Smooth muscle cell of the brain vasculature (primary cell): ENCODE measurements at places on chromosomes 12 and 14.
A peak's percentile ranks its signal among the peaks of the same experiment; 100 is the strongest.

- DNase-seq: no peak
These were observed 15.0 kb upstream of the TMEM119 start for GRCh38 chr12:108612788-108613282.

GRCh38 chr12:78645956-78646355 is 218.6 kb upstream of the SYT1 start:
- no peak for DNase-seq

GRCh38 chr12:129470196-129470595 is 433.6 kb downstream of the TMEM132D start:
- no peak for DNase-seq

DNA sequence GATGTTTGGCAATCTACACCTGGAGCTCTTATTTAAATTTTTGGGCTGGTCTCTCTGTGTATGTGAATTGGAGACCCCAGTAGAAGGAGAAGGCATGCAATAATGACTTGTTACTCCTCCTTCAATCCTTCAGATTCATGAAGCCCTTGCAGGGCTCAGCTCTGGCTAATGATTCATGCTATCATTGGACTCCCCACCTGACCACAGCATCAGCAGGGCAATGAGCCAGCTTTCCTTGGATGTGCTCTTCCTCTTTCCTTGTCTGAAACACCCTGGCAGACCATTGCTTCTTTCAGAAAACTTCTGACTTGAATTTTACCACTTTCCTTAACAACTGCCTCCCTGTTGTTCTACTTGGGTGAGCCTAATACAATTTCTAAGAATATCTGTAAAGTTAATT is 1019.2 kb downstream of the AACS start:
- no peak for DNase-seq

GRCh38 chr14:90829677-90830076 is 13.4 kb upstream of the TTC7B start:
- DNase-seq: no peak

DNA sequence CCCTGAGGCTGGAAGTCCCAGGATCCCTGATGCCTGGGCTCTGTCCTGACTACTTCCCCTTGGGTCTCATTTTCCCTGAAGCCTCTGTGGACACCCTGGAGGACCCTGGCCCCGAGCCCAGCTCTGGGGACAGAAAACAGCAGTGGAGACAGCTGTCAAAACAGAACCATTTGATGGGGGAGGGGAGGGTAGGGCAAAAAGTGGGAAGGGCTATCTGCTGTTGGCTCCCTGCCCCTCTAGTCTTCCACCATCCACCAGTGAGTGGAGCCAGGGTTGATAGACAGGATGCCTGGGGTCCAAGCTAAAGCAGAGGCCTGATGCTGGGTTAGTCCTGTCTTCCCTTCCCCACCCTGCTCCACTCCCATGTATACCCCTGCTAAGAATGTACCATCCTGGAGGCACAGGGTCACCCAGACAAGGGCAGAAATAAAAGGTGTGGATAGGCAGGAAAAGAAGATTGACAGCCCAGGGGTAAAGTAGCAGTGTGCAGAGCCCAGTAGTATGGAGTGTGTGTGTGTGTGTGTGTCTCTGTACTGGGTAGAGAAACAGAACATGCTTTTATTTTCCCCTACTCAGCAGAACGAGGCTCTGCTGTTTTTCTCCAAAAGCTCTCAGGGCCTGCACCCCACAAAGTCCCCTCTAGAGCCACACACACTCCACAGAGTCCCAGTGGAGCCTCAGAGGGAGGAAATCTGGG is 9.8 kb downstream of the ZNF385A start:
- no peak for DNase-seq

DNA sequence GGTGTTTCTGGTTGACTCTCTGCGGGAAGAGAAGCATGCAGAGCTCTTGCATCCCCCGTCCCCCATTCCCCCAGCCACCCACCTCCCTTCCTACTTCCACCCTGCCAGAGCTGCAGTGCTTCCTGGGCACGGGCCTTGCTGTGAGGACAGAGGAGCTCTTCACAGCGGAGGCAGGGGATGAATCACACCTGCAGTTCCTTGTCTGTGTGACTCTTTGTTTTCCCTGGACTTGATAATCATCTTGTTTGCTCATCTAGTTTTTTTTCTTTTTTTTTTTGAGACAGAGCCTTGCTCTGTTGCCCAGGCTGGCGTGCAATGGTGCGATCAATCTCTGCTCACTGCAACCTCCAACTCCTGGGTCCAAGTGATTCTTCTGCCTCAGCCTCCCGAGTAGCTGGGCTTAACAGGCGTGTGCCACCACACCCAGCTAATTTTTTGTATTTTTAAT is 27.8 kb downstream of the ANKRD9 start:
- no peak for DNase-seq

- DNase-seq: no peak
These were observed 5.8 kb upstream of the NRXN3 start for GRCh38 chr14:78164226-78164853.

GRCh38 chr12:3925621-3926020 is 52.4 kb upstream of the PARP11 start:
- no peak for DNase-seq

DNA sequence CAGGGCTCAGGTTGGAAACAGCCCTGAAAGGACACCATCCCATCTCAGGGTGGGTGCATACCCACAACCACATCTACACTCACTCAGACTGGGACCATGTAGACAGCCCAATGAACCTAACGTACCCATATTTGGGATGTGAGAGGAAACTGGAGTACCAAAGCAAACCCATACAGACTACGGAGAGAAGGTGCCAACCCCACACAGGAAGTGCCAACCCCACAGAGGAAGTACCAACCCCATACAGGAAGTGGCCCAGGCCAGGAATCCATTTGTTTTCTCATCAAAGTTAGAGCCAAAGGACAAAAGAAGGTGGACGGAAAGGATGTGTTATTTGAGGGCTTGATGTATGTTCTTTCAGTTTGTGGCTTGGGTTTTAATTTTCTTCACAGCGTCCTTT is 19.5 kb upstream of the SPIC start:
- DNase-seq: no peak

GRCh38 chr12:104734541-104735095 is 223.5 kb downstream of the SLC41A2 start:
- no peak for DNase-seq

- no peak for DNase-seq
These were observed 280.9 kb upstream of the FLRT2 start for GRCh38 chr14:85248881-85249635.

DNA sequence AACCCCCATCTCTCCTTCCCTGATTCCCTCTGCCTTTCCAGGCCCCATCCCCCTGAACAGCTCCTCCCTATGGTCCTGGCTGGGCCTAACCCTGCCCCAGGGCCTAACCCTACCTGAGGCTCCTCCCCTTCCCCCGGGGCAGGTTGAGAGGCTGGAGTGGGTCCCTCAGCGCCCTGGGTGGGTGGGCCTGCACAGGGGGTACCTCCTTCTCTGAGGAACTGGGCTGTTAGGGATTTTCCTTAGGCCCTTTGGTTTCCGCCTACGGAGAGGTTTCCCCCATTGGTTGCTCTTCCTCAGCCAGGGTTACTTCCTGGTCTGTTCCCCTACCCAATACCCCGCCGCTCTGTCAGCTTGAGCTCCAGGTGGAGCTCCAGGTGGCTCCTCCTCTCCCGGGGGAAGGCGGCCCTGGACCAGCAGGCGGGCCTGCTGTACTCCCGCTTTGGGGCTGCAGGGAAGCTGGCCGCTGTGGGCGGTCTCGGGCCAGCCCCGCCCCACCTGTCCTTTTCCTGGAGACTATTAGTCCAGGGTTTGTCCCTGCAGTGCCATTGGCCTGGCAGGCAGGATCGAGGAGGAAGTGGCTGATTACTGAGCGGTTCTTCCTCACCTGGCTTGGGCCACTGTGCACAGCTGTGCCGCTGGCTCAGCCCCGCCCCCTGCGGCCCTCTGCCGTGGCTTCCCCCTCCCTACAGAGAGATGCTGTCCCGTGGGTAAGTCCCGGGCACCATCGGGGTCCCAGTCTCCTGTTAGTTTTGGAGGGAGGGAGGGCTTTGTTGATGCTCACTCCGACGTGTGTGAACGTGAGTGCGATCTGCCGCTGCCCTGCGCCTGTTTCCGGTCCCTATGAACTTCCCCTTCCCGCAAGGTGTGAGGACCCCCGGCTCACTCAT is 2.5 kb downstream of the C12orf57 start:
- no peak for DNase-seq

- no peak for DNase-seq
These were observed 177.8 kb upstream of the EEA1 start for GRCh38 chr12:93106910-93107309.

DNA sequence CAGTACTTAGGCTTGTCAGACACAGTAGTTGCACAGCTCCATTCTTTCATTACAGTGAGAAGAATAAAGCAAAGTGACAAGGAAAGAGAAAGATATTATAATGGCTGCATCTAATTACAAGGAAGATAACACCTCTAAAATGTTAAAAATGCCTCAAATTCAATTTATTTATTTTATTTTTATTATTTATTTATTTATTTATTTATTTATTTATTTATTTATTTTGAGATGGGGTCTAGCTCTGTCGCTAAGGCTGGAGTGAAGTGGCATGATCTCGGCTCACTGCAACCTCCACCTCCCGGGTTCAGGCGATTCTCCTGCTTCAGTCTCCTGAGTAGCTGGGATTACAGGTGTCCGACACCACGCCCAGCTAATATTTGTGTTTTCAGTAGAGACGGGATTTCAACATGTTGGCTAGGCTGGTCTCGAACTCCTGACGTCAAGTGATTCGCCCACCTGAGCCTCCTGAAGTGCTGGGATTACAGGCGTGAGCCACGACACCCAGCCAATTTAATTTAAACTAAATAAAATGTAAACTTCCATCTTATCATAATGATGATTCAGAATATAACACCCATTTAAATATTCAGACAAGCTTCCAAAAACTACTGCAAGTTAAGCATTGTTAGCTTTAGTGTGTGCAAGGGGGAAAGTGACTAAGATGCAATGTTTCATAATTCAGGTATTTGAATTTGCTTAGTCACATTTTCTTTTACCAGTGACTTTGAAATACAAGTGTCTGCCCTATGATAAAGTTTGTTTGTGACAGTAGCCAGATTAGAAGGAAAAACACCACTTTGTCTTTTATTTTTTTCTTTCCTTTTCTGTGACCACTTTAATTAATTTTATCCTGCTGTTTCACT is 2.4 kb upstream of the CFAP54 start:
- no peak for DNase-seq

- no peak for DNase-seq
These were observed 83.4 kb downstream of the SYNE3 start for GRCh38 chr14:95433094-95433478.

DNA sequence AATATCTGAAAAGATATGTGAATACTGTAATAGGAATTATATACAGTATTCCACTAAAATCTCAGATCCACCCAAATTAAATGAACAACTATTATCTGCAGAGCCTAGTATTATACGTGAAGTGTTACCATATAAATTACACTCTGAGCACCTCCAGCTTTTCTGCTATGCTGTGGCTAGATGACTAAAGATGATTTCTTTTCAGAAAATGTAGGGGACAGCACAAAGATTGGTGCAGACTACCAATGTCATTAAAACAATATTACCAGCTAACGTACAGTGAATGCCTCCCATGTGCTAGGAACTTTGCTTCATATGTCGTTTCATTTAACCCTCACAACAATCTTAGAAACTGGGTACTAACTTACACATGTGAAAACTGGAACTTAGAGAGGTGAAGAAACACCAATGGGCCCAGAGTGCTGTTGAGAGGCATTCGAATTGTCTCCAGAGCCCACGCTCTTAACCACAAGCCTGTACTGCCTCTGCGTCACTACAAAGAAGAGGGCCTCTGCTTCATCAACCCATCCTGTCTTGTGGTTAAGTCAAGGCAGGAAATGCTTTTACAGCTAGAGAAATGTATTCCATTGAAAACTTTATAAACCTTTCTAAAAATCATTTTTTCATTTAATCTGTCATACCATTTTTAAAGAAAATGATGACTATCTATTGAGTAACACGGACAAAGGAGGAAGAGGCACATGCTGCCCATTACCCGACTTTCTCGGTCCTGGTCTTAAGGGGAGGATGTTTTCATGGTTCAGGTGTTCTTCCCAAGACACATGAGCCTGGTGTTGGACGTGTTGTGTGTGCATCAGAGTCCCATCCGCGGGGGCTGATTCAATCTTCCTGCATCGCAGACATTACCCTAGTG is 1.3 kb downstream of the GPR65 start:
- DNase-seq: no peak

DNA sequence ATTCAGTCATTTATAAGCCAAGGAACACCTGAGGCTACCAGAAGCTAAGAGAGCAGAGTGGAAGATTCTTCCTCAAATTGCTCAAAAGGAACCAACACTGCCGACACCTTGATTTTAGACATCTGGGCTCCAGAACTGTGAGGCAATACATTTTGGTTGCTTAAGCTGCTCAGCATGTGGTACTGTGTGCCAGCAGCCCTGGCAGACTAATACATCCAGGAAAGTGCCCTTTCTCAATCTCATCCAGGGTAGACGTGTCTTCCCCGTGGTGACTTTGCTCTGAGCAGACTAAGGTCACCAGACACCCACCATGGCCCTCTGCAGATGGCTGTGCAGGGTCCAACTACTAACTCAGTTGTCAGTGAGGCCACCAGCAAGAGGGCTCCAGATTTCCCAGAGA is 122.8 kb downstream of the VRK1 start:
- DNase-seq: no peak

- DNase-seq: no peak
These were observed 10.7 kb upstream of the FKBP4 start for GRCh38 chr12:2783936-2784600.

GRCh38 chr14:21014761-21015190 is 10.1 kb downstream of the NDRG2 start:
- peak; percentile 83 for DNase-seq

- no peak for DNase-seq
These were observed 30.6 kb downstream of the VCPKMT start for GRCh38 chr14:50085570-50086320.

- DNase-seq: no peak
These were observed 43.0 kb downstream of the CCNK start for GRCh38 chr14:99524091-99524661.

DNA sequence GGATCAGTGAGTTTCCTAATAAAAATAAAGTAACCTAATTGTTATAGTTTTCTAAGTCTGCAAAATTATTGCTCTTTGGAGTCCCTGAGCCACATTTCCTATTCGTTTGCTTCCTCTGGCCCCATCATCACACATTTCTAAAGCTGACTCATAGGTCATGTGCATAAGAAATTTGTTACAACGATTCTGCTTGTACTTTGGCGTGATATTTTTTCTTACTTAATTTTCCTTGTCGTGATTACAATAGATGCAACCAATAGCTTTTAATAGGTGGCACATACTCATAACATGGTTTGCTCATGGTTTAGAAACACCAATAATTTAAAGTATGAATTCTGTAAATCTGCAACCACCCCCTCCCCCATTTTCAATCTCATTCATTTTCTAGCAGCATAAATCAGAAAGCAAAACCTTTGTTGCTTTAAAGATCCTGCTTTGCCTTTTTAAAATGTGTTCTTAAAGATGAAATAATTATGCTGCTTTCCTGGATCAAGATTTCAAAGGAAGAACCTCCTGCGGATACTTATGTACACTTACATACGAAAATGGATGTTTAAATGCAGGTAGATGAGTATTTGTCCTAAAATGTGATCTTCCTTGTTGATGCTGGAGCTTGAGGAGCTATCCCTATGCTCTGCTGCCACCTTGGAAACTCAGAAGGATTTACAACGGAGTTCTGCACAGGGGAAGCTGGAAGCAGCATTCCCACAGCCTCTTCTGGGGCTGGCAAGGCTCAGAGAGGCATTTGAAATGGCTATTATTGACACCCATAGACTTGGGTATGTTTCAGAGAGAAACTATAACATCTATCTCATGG is 1.7 kb upstream of the FLRT2 start:
- no peak for DNase-seq
